CD8-positive, alpha-beta memory T cell (primary cell): ENCODE measurements at places on chromosomes 7 and 10.

DNA sequence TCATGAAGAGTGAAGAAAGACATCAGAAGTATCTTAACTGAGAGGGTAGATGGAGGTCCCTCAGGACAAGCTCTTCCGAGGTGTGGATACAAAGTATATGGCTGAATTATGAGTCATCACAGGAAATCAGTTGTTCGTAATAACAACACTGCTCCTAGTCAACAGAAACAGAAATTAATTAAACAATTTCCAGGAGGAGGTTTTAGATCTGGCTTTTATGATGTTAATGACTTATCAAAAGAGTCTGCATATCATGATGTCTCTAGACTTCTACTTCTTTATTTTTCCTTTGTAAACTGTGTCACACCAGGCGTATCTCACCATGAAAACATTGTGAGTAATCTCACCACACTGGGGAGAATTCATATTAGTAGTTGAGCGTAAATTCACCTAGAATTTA lies 31.2 kb downstream of the OSBPL3 start:
- H3K4me1 ChIP-seq, result peaks cover 4% of the 10 kb centered on the region
- no peaks in the 10 kb centered on the region for H3K27me3 ChIP-seq
- H3K36me3 ChIP-seq, result no peaks in the 10 kb centered on the region
- no peak overlapping the region for H3K4me3 ChIP-seq
- H3K27ac ChIP-seq, result no peak overlapping the region

- no peak overlapping the region for H3K4me3 ChIP-seq
- H3K27me3 ChIP-seq, result no peaks in the 10 kb centered on the region
- no peaks in the 10 kb centered on the region for H3K36me3 ChIP-seq
Measured at GRCh38 chr10:86535132-86535882, 13.7 kb upstream of the WAPL start.

DNA sequence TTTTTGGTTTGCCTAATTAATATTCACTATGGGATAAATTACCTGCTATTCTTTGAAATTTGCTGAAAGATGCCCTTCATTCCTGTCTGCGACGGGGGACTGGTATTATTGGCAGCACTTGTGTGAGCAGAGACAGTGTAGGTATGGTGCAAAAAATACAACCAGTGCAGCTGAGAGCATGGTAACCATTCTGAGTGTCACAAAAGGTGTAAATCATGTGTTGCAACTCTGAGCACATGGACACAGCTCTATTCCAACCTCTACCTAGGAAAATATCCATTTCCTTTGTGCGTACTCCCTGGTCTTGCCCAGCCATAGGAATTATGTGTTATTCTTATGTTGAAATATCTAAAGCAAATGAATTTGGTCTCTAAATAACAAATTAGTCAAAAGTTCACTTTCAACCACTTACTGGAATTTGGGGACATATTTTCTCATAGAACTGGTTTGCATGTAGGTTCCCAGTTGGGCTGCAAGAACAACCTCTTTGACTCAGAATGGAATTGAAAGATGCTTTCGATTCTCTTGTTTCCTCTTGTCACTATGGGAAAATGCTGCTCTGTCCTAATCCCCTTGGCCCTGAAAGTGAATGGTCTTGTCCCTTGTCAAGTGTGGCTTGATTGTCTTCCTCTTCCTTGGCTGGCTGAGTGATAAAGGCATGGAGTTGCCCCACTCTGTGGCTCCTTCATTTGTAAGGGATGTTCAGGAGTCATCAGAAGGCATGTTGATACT lies 57.0 kb downstream of the CELF2 start:
- no peak for DNase-seq
- no peak overlapping the region for H3K4me3 ChIP-seq
- H3K27ac ChIP-seq, result no peak overlapping the region
- no peaks in the 10 kb centered on the region for H3K36me3 ChIP-seq
- H3K27me3 ChIP-seq, result no peaks in the 10 kb centered on the region
- no peaks in the 10 kb centered on the region for H3K4me1 ChIP-seq

DNA sequence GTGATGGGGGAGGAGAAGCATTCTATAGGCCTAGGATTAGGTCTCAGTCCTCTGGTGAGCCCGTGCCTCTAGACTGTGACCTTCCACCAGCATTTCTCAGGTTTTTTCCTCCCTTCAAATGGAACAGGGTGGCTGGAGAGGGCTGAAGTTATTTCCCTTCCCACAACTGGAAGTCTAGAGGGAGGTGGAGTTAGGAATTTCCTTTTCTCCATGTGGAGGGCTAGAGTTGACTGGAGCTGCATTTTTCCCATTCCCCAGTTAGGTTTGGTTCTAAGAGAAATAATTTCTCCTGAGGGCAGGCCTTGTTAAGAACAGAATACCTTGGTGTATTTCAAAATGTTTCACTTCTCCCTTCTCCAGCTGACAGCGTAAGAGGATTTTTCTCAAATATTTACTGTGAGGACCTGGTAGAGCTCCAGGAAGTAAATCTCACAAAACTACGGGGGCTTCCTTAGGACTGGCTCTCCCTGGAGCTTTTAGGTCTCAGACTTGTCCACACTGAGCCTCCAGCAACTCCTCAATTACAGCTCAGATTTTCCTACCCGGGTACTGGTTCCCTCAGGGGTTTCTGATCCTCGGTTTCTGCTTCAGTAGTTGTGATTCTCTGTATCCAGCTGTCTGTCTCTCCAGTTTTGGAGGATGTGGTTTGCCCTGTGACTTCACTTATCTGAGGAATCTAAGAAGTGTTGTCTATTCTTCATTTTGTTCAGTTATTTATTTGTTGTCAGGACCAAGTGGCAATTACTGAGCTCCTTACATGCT lies 6.0 kb upstream of the REEP3 start:
- H3K36me3 ChIP-seq, result no peaks in the 10 kb centered on the region
- no peaks in the 10 kb centered on the region for H3K27me3 ChIP-seq
- no peak overlapping the region for H3K4me3 ChIP-seq
- peaks cover 34% of the 10 kb centered on the region for H3K4me1 ChIP-seq
- no peak for DNase-seq

GRCh38 chr7:85737426-85737825 lies 550.6 kb upstream of the SEMA3D start:
- H3K36me3 ChIP-seq, result no peaks in the 10 kb centered on the region
- H3K27ac ChIP-seq, result no peak overlapping the region
- DNase-seq, result no peak
- no peaks in the 10 kb centered on the region for H3K4me1 ChIP-seq
- no peaks in the 10 kb centered on the region for H3K27me3 ChIP-seq
- no peak overlapping the region for H3K4me3 ChIP-seq

GRCh38 chr7:15087771-15088170 lies 185.2 kb upstream of the DGKB start:
- no peaks in the 10 kb centered on the region for H3K36me3 ChIP-seq
- H3K4me3 ChIP-seq, result no peak overlapping the region
- no peaks in the 10 kb centered on the region for H3K4me1 ChIP-seq
- DNase-seq, result no peak
